Fibroblast of skin of back (primary cell): ENCODE measurements at places on chromosomes 4 and X.

DNA sequence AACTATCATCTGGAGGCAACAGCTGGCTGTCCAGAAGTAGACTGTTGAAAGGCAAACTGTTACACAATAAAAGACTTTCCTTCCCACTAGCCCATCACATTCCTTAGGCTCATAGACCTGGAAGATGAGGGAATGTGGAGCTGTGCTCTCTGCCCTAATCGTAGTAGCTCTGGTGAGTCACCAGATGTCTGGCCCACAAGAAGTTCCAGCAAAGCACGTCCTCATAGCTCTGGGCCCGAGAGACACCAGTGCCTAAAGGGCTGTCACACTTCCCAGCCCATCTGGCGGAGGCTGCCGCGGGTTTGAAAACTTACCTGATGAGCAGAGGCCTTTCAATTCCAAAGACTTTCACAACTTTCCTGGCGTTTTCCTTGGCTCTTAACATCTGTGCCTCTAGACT, 81.7 kb upstream of the STOX2 start:
- peak; percentile 66 for DNase-seq

DNA sequence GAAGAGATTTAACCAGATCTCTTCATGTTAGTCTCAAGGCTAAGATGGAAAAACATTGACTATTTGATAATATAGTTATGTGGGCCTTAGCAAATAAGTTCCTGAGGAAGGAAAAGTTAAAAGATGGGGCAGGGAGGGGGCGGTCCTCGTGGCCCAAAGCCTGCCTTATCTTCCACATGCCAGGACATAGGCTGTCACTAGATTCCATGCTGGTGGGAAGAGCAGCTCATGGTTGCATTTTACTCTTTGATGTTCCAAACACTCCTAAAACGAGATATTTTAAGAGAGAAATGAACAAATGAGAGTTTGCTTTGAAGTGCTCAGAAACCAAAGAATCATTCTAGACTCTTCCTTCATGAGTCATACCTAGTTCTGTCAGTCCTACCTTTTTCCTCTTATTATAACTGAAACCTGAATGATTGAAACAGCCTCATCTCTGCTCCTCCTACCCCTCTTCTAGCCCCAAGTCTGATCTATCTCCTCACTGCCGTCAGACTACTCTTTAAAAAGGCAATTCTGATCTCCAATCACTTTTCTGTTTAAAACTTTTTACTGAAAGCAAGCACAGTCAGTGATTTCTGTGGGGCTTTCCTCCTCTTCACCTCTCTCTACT, 25.1 kb downstream of the RAB9B start:
- DNase-seq = no peak

GRCh38 chr4:47945930-47946726, 31.7 kb upstream of the NFXL1 start:
- no peak for DNase-seq

- no peak for DNase-seq
Measured at GRCh38 chr4:32574803-32575202, 1854.6 kb downstream of the PCDH7 start.

DNA sequence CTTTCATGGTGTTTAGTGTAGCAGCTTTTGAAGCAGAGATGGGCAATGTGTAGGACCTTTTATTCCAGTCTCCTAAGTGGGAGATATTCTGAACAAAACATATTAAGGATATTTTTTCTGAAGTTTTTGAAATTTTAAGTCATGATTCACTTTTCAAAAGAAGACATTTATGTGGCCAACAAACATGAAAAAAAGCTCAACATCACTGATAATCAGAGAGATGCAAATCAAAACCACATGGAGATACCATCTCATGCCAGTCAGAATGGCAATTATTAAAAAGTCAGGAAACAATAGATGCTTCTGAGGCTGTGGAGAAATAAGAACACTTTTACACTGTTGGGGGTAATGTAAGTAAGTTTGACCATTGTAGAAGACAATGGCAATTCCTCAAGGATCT, 76.0 kb downstream of the FAT4 start:
- peak; percentile 37 for DNase-seq

DNA sequence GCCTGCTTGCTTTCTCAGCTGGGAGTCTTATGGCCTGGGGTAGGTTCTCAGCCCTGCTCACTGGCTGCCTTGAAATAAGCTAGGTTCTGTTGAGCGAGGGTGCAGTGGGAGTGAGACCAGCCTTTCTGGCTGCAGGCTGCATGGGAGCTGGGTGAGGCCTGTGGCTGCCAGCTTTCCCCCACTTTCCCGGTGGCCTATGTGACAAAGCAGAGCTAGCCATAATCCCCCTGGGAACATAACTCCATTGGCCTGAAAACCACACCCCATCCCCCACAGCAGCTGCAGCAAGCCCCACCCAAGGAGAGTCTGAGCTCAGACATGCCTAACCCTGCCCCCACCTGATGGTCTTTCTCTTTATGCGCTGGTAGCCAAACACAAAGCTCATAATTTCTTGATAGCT, 118.9 kb downstream of the KLHL4 start:
- DNase-seq = no peak

DNA sequence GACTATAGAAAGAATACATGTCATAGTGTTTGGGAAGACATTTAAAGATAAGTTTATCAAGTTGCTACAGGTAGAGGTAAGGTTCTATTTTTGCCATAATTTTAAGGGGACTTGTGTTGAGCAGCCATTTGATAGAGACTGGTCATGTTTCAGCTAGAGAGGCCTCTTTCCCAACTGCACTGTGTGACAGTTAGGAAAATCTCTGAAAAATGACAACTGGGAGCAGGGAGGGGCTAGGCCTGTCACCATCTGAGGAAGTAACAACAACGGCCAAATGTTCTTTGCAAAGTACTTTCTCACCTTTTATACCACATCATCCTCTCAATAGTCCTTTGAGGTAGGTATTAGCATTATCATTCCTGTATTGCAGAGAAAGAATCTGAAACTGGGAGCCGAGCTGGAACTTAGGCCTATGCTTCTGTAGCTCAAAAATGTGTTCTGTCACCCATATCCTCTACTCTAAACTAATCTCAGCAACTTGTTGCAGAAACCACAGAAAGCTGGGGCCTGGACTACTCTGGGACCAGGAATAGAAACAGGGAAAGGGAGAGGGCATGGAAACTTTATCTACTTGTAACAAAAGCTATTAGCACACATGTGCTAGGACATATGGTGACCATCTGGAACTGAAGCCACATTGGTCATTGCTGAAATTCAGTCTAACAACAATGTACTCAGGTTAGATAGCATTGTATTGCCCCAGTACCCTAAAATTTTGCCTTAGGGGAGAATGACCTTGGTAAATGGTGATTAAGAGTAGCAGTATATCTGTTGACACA, 198.9 kb downstream of the MID1IP1 start:
- no peak for DNase-seq

- DNase-seq = peak; percentile 32
Measured at GRCh38 chr4:142840516-142841123, 5.5 kb downstream of the INPP4B start.
